ENCODE measurements at places on chromosomes 3 and 15.

DNA sequence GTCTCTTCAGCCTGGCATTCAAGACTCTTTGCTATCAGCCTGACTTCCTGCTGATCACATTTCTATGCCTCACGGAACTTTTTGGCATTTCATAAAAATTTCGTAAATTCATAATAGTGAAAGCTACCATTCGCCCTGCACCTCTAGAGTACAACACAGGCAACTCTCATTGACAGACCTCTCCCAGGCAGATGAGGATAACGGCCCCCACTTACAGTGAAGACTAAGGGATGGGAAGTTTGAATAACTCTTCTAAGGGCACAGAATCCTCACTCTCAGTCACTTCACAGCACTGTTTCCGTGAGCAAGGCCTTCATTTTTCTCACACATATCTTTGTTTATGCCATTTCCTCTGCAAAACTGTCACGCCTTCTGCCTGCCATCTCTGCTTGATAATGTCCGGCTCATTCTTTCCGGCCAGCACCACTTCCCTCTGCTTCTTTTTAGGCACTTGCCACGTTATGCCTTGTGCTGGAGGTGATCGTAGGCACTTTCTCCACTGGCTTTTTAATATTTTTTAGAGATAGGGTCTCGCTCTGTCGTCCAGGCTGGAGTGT, 224.1 kb upstream of the HES1 start:
- DNase-seq = peak; percentile 0

DNA sequence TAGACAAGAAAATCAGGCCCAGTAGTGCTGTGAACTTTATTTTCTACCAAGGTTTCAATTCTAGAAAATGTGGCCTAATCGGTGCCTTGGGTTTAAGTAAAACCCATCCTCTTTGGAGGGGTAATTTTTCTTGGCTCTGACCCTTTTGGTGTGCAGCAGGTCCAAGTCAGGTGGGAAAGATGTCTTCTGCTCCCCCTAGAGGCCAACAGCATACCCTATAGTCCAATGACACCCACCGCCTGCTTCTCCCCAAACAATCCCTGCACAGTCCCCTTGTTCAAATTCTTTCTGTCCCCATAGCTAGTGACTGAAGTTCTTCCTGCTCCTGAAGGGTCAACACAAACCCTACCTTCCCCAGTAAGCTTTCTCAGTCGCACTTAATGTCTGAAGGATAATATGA, 261.8 kb upstream of the GOLGA6L4 start:
- DNase-seq = no peak

- no peak for DNase-seq
These were observed 18.7 kb upstream of the P3H2 start for GRCh38 chr3:190139365-190139764.

DNA sequence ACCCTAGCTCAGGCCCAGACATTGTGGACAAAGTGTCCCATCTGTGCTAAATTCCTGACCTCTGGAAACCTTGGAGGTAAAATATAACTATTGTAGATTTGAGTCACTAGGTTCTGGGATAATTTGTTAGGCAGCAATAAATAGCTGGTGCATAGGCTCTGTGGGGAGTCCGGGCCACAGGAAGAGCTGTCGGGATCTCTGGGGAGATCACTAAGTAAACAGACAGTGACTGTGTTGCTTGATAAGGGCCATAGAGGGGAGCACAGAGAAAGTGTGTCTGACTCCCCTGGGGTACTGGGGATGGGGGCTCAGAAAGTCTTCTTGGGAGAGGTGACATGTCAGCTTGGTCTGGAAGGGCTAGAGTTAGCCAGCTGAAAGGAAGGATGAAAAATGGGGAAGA, 37.7 kb upstream of the MRPS22 start:
- no peak for DNase-seq

DNA sequence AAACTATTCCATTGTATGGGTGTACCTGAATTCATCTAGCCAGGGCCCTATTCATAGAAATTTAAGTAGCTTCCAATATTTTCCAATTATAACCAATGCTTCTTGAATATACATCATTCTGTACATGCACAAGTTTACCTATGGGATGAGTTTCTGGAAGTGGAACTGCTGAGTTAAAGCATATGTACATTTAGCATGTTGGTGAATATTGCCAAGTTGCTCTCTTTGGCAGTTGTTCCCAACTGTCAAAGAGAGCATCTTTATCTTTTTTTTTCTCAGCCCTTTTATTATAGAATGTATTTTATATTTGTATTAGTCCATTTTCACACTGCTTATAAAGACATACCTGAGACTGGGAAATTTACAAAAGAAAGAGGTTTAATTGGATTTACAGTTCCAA, 8.3 kb upstream of the CCK start:
- no peak for DNase-seq

GRCh38 chr3:97658668-97659285, 105.8 kb upstream of the ARL6 start:
- DNase-seq = no peak

- DNase-seq = no peak
These were observed 25.0 kb downstream of the GMPS start for GRCh38 chr3:155895379-155895900.

GRCh38 chr3:63954182-63954581, 42.0 kb upstream of the SCAANT1 start:
- DNase-seq = no peak

GRCh38 chr3:129121016-129121791, 400 bp downstream of the RAB43 start:
- DNase-seq = no peak

- peak; percentile 49 for DNase-seq
These were observed 43.5 kb downstream of the ACAD9 start for GRCh38 chr3:128922804-128923459.

- DNase-seq = no peak
These were observed 916 bp downstream of the IDH3A start for GRCh38 chr15:78149805-78150751.

DNA sequence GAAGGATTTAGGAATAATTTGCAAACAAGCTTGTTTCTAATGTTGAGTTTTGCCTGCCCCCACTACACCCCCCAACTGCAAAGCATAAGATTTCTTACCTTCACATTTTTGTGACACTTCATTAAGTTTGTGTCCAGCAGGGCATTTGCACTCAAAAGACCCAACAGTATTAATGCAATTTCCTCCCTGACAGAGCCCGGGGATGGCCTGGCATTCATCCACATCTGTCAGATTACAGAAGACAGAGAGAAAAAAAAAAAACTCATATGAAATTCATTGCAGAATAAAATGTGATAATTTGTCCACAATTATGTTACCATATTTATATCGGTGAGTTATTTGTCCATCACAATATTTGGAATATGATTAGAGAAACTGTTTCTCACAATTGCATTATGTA, 111.5 kb downstream of the FBN1 start:
- no peak for DNase-seq

- no peak for DNase-seq
These were observed 5.1 kb downstream of the SPTBN5 start for GRCh38 chr15:41888662-41889253.

- DNase-seq = no peak
These were observed 12.5 kb upstream of the C15orf61 start for GRCh38 chr15:67508407-67508806.

DNA sequence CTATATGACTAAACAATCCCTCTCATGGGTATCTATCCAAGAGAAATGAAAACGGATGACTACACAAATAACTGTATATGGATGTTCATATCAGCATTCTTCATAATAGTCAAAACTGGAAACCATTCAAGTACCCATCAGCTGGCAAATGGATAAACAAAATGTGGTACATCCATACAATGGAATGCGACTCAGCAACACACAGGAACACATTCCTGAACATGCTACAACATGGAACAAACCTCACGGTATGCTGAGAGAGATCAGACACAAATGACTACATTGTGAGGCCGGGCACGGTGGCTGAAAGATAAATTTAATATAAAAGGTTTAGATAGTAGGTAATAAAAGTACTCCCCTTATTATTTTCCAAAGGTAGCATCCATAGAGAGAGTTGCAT, 42.6 kb downstream of the CCR4 start:
- no peak for DNase-seq

DNA sequence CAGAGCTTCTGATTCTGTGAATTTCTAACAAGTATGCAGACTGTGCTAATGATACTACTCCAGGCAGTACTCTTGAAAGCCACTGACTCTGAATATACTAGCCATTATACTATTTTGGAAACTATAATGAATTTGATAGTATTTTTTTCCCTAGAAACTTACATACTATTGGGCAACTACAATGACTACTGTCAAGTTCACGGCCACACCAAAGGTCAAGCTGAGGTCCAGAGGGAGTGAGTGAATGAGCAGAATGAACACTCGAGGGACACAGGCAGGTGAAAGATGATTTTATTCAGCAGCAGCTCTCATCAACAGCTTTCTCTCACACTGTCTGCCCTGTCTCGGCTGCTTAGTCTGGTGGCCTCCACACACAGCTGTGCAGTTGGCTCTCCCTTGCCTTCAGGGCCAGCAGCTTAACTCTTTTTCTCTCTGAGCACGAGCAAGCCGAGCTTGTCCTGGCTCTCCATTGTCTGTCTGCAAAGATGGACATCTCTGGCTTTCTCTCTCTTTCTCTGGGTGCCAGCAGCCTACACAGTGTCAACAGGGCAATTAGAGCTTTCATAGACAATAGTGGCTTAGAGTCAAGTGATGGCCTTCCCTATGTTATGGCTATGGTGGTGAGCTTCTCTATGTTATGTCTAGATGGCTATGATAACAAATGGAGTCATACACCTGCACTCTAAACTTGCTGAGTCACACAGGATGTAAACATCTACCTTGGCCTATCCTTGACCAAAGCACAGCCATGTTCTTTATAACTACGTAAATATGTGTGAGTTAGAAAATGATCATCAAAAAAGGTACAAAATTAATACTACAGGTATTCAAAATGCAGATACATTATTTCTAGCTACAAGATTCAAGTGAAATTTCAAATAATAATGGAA, 362.4 kb downstream of the CGGBP1 start:
- no peak for DNase-seq

DNA sequence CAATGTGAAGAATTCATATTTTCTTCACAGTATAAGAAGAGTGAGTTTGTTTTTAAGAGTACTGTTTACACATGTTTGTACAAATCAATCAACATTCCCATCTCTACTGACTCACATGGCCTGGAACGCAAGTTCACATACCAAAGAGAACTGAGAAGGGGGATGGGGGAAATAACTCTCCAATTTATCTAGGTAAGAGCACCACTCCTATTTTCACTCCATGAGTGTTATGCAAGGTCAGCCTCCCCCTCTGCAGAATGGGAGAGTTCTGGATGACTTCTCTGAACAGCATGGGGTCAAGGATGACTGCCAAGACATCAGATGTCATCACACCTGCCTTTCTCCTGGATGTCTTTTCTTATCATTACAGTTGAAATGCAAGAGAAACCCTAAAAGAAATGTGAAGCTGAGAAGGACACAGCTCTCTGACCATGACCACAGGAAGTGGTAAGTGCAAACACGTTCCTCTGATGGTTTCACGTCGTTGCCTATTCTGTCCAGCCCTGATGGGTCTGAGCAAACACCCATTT, 95.2 kb downstream of the SEMA6D start:
- DNase-seq = peak; percentile 3

- DNase-seq = no peak
These were observed 137.3 kb downstream of the MECOM start for GRCh38 chr3:169526246-169526645.

- DNase-seq = no peak
These were observed 149.3 kb upstream of the CBLB start for GRCh38 chr3:106018102-106018501.

- no peak for DNase-seq
These were observed 337.3 kb downstream of the LPP start for GRCh38 chr3:188491276-188491687.

- DNase-seq = no peak
These were observed 91.0 kb downstream of the EPHB1 start for GRCh38 chr3:134885877-134886621.

- no peak for DNase-seq
These were observed 45.9 kb downstream of the POLR2M start for GRCh38 chr15:57752436-57752835.

All from osteocyte (in vitro differentiated cells).